D721Med (cell line): ENCODE measurements at places on chromosomes 3 and 15.

GRCh38 chr3:112900113-112900512, 53.4 kb upstream of the CD200R1L start:
- DNase-seq: no peak

- DNase-seq: no peak
Measured at GRCh38 chr3:106457281-106458180, 588.7 kb upstream of the CBLB start.

DNA sequence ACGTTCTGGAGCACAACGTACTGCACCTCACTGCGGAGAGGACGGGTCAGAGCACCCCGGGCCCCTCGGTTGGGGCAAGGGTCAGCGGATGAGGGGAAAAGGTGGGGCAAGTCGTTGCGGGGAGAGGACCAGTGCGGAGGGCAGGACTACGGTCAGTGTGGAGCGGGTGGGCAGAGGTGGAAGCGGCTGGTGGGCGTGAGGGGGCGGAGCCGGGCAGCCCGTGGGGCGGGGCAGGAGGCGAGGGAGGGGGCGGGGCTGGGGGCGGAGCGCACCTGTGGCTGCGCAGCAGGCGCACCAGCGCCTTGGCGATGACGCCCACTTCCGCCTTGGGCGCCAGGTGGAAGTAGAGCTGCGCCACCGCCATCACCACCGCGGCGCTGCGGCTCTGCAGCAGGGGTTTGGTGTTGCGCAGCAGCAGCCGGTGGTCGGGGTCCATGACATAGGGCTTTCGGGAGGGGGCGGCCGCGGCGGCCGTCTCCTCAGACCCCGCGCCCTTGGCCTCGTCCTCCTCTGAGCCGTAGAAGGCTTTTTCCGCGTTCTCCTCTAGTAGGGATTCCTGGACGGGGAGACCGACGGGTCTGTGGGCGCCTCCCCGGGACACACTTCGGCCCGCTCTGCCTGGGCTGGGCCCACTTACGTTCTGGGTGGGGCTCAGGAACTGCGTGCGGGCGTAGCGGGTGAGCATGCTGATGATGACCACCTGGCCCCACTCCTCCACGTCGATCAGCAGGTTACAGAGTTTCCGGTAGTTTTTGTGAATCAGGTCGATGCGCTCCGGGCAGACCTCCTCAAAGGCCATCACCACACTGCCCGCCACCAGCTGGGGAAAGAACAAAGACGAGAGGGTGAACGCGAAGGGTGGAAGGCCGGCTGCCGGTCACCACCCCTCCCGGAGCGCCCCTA, 29.2 kb downstream of the AP3B2 start:
- DNase-seq: no peak

GRCh38 chr3:140469491-140469890, 208.4 kb upstream of the TRIM42 start:
- no peak for DNase-seq

GRCh38 chr15:83200162-83200561, 7.5 kb downstream of the HDGFL3 start:
- DNase-seq: no peak

GRCh38 chr3:152902141-152902669, 67.3 kb downstream of the P2RY1 start:
- no peak for DNase-seq

- DNase-seq: no peak
Measured at GRCh38 chr15:96053031-96053780, 277.3 kb upstream of the NR2F2 start.

GRCh38 chr3:8204331-8204730, 297.3 kb upstream of the LMCD1 start:
- DNase-seq: no peak

GRCh38 chr15:85164841-85165466, 183.3 kb downstream of the PDE8A start:
- DNase-seq: no peak

DNA sequence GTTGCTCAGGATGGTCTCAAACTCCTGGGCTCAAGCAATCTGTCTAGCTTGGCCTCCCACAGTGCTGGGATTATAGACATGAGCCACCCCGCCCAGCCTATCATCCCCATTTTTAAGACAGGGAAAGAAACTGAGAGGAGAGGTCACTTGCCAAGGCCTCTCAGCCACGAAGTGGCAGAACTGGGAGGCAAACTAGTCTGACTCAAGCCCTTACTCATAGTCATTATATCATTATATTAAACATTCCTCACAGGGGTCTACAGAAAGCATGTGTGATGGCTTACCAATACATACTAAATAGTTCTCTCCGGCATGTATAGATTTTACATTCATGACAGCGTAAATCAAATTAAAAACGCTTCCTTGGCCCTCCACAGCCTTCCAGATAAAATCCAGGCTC, 62.0 kb upstream of the ZBTB38 start:
- DNase-seq: no peak

- no peak for DNase-seq
Measured at GRCh38 chr15:74809242-74809641, 3.4 kb upstream of the LMAN1L start.

DNA sequence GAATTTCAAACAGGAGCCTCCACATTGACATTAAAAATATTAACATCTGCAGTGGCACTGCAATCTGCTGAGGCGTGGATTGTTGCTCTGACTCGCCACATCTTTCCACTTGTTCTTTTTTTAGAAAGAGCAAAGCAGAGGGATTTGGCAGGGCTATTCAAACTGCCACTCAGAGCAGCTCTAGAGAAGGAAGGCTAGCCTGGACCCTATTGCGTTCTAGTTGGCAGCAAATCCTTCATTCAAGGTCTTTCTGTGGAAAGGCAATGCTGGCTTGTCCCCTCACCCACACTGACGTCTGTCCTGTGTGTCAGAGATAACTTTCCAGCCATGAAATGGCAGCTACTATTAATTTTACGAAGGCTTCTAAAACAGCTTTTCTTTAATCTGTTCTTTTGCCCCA, 483.2 kb upstream of the SGO1 start:
- no peak for DNase-seq

- no peak for DNase-seq
Measured at GRCh38 chr15:86135041-86135440, 55.4 kb downstream of the AGBL1 start.

- no peak for DNase-seq
Measured at GRCh38 chr15:58931987-58932588, 1.4 kb downstream of the SLTM start.

GRCh38 chr3:113533534-113533892, 1.2 kb downstream of the SIDT1 start:
- DNase-seq: no peak

- peak; percentile 11 for DNase-seq
Measured at GRCh38 chr3:21484057-21484827, 266.8 kb downstream of the ZNF385D start.

DNA sequence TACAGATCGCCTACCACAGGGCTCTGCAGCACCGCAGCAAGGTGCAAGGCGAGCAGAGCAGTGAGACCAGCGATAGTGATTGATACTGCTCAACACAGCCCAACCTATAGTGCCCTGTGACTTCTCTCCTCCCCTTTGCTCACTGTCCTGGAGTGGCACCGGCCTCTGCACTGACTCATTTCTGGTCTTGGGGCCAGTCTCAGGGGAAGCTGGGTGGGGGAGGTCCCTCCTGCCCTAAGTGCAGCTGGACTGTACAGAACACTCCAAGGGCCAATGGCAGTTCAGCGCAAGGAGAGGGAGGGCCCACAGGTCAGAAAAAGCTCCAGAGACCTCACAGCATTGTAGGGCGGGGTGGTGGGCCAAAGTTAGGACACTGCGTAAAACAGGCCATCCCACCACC, 2.5 kb upstream of the OGG1 start:
- no peak for DNase-seq

DNA sequence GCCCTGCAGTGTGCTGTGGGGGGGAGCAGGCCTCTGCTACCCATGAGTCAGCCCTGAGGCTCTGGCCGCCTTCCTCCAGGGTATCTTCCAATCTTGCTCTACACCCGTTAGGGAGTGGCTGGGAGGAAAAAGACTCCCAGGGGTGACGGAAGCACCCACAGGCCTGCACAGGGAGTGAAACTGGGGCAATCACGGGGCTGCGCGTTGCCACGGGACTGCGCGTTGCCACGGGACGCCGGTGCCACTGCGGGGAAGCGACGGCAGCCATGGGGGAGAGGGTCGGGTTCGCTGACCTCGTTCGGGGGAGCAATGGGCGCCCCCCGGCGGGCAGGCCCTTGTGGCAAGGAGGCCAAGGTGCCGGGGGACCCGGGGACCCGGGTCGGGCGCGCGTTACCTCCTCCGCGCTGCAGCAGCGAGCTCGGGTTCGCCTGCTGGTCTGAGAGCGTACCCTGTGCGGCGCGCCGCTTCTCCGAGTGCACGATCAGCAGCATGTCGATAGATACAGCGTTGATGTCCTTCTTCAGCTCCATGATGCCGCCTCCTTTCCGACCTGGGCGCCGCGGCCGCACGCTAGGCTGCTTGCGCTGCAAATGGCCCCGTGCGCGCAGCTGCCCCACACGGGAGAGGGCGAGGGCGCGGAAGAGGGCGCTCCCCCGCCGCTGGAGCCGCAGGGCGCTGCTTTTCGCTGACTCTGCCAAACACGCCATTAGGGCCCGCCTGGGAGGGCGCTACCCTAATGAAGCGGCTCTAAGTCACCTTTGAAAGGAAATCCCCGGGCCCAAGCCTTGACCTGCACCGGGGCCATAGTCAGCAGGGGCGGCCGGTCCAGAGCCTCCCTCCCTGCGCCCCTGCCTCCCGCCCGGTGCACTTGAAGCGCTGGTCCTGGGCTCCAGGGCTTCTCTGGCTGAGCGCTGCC, at the start of gene KY:
KY (minus strand) TSS at position 592 of the 916 bp plus-strand sequence; CDS start at position 530, 62 bp downstream.
- peak; percentile 41 for DNase-seq

GRCh38 chr3:29484633-29485032, 203.8 kb downstream of the RBMS3 start:
- no peak for DNase-seq

DNA sequence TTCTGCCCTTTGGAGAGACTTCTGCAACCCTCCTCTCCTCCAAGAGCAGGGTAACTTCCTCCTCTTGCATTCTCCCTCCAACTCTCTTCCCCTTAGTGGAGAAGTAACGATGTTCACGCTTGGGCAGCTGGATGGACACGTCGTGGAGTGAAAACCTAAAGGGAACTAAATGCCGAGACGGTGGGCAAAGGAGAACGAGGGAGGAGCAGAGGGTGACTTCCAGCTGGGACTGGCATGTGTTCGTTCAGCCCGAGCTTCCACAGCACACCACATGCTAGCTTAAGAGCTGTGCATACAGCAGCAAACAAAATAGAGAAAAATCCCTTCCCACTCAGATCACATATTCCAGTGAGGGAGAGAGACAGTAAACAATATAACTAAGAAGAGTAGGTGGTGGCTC, 179.8 kb downstream of the SLCO3A1 start:
- DNase-seq: no peak

- no peak for DNase-seq
Measured at GRCh38 chr3:114101101-114101500, 44.6 kb downstream of the QTRT2 start.

DNA sequence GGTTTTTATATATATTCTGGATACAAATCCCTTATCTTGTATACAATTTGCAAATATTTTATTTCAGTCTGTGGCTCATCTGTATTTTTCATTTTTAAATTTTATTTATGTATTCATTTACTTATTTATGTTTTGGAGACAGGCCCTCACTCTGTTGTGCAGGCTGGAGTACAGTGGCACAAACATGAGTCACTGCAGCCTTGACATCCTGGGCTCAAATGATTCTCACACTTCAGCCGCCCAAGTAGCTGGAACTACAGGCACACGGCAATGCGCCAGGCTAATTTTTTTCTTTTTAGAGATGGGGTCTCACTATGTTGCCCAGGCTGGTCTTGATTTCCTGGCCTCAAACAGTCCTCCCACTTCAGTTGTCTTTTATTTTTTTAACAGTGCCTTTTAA, 50.6 kb downstream of the PFN2 start:
- no peak for DNase-seq

DNA sequence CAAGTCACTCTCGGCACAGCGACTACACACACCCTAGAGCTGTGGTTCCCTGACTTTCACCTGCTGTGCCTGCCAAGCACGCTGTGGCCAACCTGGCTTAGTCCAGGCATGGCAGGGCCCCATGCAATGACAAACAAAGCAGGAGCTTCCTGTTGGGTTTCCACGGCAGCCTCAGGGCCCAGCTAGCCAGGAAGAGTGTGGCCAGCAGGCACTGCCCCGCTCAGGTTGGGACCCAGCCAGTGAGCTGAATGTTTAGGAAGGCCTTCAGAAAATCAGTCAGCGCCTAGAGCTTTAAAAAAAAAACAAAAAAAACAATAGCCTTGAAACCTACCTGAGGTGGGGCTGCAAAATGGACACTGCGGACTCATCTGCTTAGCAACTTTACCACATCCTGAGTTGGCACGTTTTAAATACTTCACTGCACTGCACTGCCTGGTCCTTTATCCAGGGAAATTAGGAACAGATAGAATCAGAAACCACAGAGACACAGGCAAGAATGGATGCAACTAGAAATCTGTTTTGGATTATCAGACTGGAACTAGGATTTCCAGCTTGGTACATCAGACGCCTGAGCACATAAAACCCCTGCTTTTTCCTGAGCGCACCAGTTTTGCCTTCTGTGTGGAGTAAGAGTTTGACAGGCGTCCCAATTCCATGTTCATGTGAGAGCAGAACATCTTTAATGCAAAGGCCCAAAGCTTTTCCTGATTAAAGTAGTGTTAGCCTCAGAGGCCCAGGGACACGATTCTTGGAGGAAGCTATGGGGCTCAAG, 36.2 kb upstream of the LDHAL6B start:
- no peak for DNase-seq

- DNase-seq: no peak
Measured at GRCh38 chr15:40234783-40235182, 4.1 kb upstream of the PAK6 start.

DNA sequence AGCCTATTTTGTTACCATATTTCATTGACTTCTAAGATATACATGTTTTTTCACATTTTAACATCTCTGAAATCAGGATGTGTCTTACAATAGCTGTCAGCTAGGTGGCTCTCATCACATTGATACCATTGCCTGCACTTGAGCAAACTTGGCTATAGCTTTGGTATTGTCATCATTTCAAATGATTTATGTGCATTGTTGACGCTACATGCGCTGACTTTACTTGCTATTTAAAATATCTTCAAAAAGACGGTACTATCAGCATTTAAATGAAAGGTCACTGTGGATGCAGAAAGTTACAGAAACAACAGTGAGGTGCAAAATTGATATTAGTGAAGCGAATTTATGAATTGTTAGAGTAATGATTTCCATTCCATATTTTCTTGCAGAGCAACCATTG, 54.0 kb upstream of the ABHD2 start:
- no peak for DNase-seq

GRCh38 chr3:157452097-157452496, 15.4 kb downstream of the PTX3 start:
- DNase-seq: no peak

GRCh38 chr3:123405021-123405420, 43.9 kb downstream of the ADCY5 start:
- DNase-seq: no peak
